ENCODE measurements at places on chromosomes 1 and 21.
A peak's percentile ranks its signal among the peaks of the same experiment; 100 is the strongest.

DNA sequence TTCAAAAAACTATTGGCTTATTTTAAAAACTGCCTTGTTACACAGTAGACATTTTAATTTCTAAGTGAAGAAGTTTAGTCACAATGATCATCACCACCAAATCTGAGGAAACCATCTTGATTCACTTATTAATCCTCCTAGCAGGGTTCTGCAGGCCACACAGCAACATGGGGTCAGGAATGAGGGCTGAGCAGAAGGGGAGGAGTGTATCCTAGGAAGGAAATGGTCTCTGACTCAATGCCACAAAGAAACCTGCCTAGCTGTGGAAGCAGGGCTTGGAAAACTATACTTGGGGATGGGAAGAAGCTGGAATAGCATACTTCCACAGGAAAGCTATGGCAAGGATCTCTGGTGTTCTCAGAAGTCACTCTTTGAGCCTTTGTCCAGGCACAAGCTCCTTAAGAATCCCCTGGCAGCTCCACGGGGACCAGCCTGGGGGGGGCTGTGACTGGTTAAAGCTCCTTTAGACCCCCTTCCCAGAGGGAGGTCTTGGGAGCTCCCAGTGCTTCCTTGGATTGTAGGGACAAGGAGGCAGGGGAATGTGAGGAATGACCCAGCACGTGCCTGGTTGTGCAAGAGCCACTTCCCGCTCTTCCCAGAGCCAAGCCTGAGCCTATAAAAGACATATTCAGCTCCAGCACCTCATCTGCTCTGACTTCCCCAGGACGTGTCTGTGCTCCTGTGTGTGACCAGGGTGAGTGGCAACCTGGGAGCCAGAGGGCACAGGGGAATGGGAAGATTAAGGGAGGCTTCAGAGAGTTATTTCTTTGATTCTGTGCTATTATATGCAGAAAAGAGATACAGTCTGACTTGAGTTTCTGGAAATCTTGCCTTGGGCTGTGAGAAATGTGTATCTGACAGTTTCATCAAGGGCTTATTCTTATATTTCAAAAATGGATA, at the start of gene LCE2A:
Gene LCE2A, plus strand, starts transcription at position 645 of the 900 bp plus-strand sequence. CDS start 557 bp downstream, outside the sequence.
- DNase-seq, result no peak

- DNase-seq, result no peak
Measured at GRCh38 chr1:221085701-221086375, 206.6 kb downstream of the HLX start.

- DNase-seq, result no peak
Measured at GRCh38 chr1:202628646-202629215, 81.5 kb downstream of the SYT2 start.

DNA sequence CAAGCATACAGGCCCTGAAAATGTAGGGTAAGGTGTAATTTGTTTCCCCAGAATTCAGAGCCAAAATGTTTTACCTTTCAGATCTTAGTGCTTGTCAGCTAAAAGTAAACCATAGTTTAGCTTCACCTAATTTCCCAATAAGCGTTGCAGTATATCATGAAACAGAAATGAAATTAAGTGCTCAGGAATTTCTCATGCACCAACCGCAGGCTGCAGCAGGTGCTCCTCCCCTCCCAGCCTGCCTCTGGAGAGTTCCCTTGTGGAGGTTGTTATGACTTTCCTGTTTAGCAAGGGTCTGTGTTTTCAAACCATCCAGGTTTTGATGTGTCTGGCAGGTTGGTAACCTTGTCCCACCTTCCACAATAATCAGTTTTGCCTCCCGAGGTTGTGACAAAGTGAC, 118.5 kb downstream of the HLX start:
- no peak for DNase-seq

DNA sequence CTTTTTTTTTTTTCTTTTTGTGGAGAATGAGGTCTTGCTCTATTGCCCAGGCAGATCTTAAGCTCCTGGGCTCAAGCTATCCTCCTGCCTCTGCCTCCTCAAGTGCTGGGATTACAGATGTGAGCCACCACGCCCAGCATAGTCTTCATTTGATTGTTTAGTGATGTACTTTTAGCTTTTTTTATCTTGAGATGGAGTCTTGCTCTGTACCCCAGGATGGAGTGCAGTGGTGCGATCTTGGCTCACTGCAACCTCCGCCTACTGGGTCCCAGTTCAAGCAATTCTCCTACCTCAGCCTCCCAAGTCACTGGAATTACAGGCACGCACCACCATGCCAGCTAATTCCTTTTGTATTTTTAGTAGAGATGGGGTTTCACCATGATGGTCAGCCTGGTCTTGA, 24.0 kb upstream of the LRRC3 start:
- no peak for DNase-seq

DNA sequence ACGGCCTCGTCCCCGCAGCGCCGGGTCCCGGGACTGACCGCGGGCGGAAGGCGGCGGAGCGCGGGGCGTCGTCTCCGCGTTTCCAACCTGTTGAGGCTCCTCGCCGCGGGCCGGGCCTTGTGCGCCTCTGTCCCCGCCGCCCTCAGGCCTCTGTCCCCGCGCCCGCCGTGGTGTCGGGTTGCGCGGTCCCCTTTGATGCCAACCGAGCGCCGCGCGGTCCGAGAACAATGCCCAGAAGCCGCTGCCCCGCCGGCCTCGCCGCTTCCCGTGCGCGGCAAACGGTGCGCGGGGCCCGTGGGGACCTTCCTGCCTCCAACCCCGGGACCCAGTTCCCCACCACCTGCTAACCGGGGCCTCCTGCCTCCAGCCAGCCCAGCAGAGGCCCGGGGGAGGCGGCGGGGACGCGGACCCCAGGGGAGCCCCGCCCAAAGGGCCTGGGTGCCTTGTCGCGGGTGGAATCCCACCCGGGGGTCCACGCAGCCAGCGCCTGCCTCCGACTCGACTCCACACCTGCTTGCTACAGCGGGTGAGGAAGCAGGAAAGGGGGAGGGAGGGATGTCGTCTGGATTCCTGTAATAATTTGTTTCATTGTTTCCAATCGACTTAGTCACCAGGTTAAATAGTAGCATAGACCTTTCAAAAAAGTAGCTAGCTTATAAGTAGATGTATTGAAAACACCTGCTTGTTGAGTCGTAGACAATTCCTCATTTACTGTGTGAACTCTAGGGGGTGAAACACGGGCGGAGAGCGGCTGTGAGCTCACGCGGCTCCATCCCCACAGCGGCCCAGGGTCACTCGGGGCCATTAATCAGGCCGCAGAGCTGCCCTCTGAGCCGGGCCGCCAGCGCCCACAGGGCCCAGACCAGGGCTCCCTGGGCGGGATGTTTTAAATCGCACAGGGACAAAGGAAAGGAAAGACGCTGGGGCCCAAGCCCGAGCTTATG, 1.1 kb downstream of the COL18A1 start:
- DNase-seq, result peak; percentile 95

DNA sequence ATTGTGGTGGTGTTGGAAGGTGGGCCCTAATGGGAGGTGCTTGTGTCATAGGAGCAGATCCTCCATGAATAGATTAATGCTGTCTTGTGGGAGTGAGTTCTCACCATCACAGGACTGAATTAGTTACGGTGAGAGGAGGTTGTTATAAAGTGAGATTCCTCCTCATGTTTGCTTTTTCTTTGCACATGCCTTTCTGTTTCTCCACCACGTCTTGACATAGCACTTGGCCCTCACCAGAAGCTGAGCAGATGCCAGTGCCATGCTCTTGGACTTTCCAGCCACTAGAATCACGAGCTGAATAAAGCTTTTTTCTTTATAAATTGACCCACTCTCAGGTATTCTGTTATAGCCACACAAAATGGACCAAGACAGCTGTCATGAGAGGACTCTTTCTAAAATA, 194.8 kb downstream of the PTPRU start:
- no peak for DNase-seq

GRCh38 chr1:59596432-59596831, 218.3 kb upstream of the HOOK1 start:
- DNase-seq, result no peak

DNA sequence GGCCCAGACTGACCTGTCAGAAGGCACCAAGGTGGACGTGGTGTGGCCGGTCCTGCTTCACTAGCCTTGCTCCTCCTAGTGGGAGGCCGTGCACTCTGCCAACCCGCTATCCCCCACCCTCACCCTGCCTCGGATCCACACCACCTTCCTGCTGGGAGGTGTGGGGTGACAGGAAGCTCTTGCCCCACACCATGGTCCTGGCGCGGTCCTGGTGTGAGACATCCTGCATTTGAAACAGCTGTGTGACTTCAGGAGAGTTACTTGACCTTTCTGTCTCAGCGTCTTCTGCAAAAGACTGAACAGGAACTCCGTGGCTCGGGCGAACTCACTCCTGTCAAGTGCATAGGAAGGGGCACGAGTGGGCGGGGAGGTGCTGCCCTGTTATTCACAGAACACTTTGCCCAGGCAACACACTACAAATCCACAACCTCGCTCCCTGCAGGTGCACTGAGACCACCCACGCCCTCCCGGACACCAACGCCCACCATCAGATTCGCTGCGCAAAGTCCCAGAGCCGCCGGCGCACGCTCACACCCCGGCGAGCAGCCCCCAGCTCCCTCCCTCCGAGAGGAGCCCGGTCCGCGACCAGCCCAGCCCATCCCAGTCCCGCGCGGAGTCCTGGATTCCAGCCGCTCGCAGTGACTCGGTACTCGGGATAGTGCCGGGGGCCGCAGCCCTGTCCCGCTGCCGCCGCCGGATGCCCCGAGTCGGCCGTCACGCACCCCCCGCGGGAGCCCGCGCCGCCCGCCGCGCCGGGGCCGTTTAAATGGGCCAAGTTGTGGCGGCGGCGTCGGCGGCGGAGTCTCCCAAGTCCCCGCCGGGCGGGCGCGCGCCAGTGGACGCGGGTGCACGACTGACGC, at the start of gene SAMD11:
Gene SAMD11, plus strand, starts transcription at position 793 of the 860 bp plus-strand sequence. CDS start 509 bp downstream, outside the sequence.
- peak; percentile 92 for DNase-seq

GRCh38 chr1:227449051-227449450, 114.3 kb upstream of the ZNF678 start:
- peak; percentile 68 for DNase-seq

- peak; percentile 80 for DNase-seq
Measured at GRCh38 chr1:156767879-156768604, 707 bp downstream of the PRCC start.

- no peak for DNase-seq
Measured at GRCh38 chr1:71303617-71304041, 222.8 kb upstream of the ZRANB2 start.

DNA sequence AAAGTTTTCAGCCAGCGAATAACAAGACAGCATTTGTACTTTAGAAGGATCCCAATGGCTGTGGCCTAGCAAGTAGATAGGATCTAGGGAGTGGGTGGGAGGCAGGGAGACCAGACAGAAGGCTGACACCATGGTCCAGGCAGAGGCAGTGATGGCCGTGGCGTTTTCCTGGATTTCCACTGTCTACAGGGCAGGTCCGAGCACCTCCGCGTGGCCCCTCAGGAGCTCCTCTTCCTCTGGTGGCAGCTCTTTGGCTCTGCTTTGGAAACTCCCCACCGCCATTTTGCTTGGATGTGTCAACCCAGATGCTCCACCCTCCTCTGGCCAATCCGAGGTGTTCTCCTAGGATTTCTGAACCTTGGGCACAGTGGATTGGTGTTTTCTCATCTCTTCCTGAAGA, 25.1 kb downstream of the PADI4 start:
- DNase-seq, result no peak

DNA sequence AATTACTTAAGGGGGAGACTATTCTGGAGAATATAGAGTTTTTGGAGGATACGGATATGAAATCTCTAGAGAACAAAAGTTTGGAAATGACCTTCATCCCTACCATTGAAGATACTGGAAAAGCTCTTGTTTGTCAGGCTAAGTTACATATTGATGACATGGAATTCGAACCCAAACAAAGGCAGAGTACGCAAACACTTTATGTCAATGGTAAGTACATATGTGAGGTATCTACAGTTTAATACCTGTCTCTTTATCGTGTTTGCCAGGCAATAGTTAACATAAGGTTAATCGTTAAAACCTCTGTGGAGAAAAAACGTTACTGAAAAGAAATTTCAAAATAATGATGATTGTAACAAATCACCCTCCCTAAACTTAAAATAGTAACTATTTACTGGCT, 11.8 kb downstream of the VCAM1 start:
- no peak for DNase-seq

GRCh38 chr1:18989176-18989799, 32.8 kb upstream of the IFFO2 start:
- no peak for DNase-seq

GRCh38 chr1:69171248-69171647, 396.5 kb upstream of the LRRC7 start:
- no peak for DNase-seq

- DNase-seq, result no peak
Measured at GRCh38 chr1:74432325-74432724, 80.1 kb downstream of the LRRC53 start.

DNA sequence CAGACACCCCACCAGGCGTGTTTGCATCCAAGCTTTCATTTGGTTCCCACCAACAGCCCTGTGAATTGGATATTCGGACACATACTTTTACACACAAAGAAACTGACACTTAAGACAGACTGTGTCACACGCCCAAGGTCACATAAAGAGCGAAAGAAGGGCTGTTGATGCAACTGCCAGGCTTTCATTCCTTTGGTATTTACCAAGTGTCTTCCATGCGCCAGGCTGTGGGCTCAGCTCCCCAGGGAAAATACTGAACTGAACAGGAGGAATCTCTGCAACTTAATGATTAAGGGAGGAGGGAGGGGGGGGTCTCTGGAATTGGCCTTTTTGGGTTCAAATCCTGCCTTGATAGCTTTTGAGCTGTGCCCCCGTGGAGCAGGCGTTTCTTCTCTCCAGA, 122.8 kb downstream of the ACTL8 start:
- DNase-seq, result no peak

DNA sequence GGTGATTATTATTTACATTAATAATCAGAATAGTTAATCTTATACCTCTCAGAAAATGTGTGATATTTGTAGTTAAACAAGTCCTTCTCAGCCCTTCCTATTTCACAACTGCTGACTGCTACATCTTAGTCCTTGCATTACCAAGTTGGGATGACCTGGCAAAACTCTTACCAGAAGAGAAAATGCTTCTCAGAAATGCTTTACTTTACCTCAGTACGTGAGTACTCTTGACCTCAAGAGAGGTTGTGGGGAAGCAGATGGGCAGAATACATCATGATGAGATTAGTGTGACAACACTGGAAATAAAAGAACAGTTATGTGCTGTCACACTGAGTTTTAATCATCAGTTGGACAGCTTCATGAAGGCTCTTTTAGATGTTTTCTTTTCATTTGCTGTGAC, 16.2 kb downstream of the CFAP126 start:
- no peak for DNase-seq

DNA sequence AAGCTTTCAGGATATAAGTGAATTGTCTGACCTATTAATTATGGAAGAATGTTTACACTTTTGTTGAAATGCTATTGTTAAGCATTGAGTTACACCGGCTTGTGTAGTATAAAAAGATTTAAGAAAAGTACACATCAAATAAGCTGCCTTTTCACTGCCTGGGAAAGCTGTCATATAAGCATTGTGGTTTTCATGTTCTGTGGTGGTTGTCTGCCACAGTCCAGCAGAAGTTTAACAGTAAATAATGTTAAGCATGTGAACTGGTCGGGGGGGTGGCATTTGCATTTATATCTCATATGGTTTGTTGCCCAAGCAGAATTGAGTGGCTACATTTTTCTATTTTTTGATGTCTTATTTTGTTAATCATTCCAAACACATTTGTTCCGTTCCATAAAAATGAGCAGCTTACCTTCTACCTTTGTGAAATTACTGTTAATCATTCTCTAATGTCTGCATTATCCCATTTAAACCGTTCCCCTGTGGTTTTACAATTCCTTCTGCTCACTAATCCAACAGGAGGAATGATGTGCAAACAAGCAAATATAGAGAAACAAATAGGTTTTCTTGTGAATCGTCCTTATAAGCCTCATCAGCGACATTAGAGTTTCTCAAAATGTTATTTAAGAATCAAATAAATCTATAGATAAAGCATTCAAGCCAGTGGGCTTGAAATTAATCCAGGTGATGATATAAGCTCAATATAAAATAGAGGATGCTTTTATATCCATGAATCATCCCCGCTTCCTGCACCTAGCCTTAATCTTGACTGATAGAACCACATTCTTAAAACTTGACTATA, 160.8 kb upstream of the SAMSN1 start:
- DNase-seq, result no peak
